ENCODE measurements at places on chromosomes 16 and 17. TPM values are rescaled to one million over a fixed set of nuclear protein-coding genes. Genes with fewer than 3 reads are reported as not detected.
A peak's percentile ranks its signal among the peaks of the same experiment; 100 is the strongest.

GRCh38 chr17:7315570-7316235, 543 bp upstream of the GPS2 start:
- DNase-seq = peak; percentile 52
- H3K4me1 ChIP-seq = peaks cover 41% of the 10 kb centered on the region
- H3K27me3 ChIP-seq = no peaks in the 10 kb centered on the region
- H3K36me3 ChIP-seq = peaks cover 33% of the 10 kb centered on the region
- peak overlapping the region; percentile 97 for H3K27ac ChIP-seq
- H3K4me3 ChIP-seq = peak overlapping the region; percentile 91

DNA sequence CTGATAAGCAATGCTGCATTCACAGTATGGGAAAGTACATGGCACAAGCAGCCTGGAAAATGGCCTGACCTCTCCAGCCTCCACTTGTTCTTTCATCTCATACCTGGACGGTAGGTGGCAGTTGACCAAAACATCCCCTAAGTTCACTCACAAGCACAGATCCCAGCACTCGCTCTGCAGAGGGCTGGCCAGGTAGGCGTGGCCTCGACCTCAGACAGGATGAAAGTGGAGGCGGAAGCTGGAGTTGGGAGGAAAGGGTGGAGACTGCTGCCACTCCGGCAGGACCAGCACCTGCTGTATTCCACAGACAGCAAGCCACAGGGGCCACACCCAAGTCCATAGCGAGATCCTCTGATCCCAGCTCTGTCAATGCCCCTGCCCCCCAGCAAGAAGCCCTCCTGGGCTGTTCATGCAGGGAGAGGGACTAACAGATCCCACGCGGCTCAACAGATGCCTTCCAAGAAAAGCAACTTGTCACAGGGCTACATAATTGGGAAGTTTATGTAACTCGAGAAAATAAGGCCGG, 31.3 kb downstream of the ZCCHC14 start:
- peaks cover 50% of the 10 kb centered on the region for H3K4me1 ChIP-seq
- H3K27me3 ChIP-seq = no peaks in the 10 kb centered on the region
- H3K36me3 ChIP-seq = peaks cover 3% of the 10 kb centered on the region
- H3K4me3 ChIP-seq = no peak overlapping the region

GRCh38 chr16:17396762-17397498, 73.8 kb downstream of the XYLT1 start:
- no peaks in the 10 kb centered on the region for H3K27me3 ChIP-seq
- H3K4me1 ChIP-seq = peaks cover 48% of the 10 kb centered on the region
- DNase-seq = peak; percentile 88
- H3K27ac ChIP-seq = peak overlapping the region; percentile 77

GRCh38 chr16:26642047-26642664, 424.6 kb upstream of the C16orf82 start:
- H3K36me3 ChIP-seq = no peaks in the 10 kb centered on the region
- no peak overlapping the region for H3K4me3 ChIP-seq
- no peaks in the 10 kb centered on the region for H3K27me3 ChIP-seq
- H3K27ac ChIP-seq = no peak overlapping the region
- DNase-seq = no peak
- H3K4me1 ChIP-seq = no peaks in the 10 kb centered on the region

ST6GALNAC2 gene
- total RNA-seq = 10.1 TPM

Data from body of pancreas (tissue), 4 donors.